HT1080 (cell line): ENCODE measurements at places on chromosomes 7 and 10. TPM values are rescaled to one million over a fixed set of nuclear protein-coding genes. Genes with fewer than 3 reads are reported as not detected.

Gene CPA2
- not detected in 2 replicates for total RNA-seq

Gene LRRC18
- total RNA-seq: 0.59 and 0.70 TPM in 2 replicates

DNA sequence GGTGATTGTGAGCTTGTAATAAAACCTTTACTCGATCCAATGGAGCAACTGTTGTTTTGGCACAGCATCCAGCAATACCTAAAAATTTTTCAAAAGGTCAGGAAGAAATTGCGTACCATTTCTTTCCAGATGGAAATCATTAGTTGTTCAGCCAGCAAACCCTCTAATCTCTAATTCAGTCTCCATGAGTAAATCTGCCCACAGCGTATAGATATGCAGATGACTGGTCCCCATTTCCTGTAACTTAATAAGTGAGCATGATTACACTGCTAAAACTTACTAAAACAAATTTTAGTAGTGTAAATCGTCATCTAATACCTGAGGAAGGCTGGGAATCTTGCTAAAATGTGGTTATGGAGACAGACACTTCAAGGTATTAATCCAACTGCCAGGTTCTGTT, 10.6 kb downstream of the SLC25A16 start:
- DNase-seq: no peak

Gene CPA4
- 25.9 and 29.9 TPM in 2 replicates for total RNA-seq

Gene AGR3
- total RNA-seq: not detected in 2 replicates

GRCh38 chr7:27992097-27992496, 188.5 kb downstream of the JAZF1 start:
- DNase-seq: no peak

Gene SPRN
- not detected in 2 replicates for total RNA-seq

Gene NRCAM
- 8.1 and 14.6 TPM in 2 replicates for total RNA-seq

- no peak for DNase-seq
Observed at GRCh38 chr10:20608503-20608902, 288.6 kb downstream of the NEBL start.

DNA sequence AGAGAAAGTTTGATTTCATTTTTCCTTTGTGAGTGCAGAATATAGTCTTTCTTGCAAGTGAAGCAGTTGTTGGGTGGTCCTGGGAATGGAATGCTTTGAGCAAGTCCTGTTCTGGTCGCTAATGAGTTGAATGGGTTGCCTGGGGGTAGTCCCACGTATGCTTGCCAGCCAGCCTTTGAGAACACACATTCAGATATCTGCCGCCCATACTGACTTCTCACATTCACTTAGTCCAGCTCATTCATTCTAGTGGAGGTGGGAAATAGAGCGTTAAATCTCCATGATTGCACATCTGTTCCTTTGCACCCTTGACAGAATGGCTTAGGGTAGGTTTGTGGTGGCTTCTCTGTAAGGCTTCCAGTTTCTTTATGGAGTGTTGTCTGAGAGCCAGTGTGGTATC, 256.6 kb downstream of the SORCS3 start:
- no peak for DNase-seq
